ENCODE measurements at places on chromosomes 11 and 22.

DNA sequence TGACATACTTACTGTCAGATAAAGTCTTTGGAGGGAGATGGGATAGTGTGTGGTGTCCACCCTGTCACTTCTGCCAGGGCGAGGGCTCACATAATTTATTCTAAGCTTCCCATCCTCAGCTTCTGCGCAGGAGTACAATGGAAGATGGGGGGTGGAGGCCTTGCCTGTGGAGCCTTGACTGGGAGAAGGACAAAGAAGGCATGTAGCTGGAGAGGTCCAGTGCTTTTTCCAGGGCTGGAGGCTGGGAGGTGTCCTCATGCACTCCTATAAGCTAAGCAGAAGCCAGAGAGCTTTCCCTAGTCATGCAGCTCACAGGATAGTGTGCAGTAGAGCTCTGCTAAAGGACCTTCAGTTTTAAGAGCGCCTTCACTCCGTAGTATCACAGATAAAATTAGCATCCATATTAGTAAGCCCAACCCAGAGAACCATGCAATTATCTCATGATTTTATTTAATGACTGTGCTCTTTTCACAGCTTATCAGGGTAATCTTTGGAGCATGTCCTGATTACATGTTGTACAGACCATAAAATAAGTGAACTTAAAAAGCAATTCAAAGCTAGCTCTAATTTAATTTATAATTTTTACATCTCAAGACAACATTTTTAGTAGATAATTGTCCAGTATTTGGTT lies 148.3 kb downstream of the TEAD1 start:
- no peak for DNase-seq

- no peak for DNase-seq
Measured at GRCh38 chr11:78840623-78841022, 266.0 kb upstream of the NARS2 start.

DNA sequence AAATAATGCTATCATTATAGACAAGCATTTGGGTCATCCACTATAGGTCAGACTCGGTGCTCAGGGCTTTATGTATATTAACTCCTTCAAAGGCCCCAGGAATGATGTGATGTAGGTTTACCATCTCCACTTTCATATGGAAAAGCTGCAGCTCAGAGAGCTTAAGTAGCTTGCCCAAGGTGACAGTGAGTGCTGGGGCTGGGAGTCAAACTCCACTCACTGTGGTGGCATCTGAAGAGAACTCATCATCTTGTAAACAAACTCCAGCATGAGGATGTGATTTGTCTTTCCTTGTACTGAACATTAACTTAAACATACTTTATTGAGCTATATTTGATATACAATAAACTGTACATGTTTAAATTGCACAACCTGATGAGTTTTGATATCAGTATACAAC lies 25.4 kb downstream of the TENM4 start:
- no peak for DNase-seq

DNA sequence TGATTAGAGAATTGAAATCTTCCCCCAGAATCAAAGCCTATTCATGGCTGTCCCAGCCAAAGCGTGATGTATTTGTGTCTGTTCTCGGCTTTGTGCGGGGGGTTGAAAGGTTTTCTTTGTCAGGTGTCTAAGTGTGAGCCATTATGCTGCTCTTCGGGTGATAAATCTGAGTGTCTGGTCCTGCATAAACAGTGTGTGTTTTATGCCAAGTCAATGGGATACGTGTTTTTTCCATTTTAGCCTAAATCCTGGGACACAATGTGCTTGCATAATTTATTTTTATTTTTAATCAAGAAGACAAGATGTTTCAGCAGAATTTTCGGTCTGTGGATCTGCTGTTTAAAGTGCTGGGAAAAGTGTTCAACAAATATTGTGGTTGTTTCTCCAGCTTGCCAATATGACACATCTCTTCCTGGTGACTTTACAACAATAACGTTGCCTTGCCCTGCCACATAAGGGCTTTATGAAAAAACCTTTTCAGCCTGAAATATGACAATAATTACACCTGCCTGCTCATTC lies 267.8 kb downstream of the TBC1D22A start:
- no peak for DNase-seq

GRCh38 chr11:95715777-95716241 lies 73.8 kb downstream of the FAM76B start:
- DNase-seq = no peak

Data from activated CD4-positive, CD25-positive, alpha-beta regulatory T cell treated with anti-CD3 and anti-CD28 coated beads, Interleukin-2, amount 50 U/mL, for 16 hours (primary cell).